ENCODE measurements at places on chromosomes 6 and 20.
A peak's percentile ranks its signal among the peaks of the same experiment; 100 is the strongest.

DNA sequence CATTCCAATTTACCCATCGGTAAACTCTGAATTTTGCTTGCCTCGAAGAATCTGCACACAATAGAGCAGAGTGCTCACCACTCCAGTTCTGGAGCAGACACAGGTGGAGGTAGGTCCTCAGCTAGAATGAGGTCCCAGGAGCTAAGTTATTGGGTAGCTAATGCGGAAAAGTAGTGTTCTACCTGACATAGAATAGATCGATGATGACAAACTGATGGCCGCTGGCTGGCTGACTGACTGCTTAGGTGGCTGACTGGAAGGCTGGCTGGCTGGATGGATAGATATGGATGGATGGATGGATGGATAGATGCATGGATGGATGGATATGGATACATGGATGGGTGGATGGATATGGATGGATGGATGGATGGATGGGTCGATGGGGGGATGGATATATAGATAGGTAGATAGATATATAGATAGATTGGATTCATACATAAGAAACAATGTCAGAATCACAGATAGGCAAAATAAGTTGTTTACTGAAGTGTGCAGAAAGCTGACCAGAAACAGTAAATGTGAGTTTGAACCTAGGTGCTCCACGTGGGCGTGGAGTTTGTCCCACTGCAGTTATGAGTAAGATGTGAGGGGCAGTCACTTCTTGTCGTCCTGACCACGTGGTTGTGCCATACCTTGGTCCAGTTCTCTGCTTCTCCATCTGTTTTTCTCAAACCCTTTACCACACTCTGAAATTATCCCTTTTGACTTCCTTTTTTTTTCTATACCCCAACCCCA is 62.1 kb downstream of the TBXT start:
- no peak for DNase-seq

- no peak for DNase-seq
Observed at GRCh38 chr6:93218096-93218495, 201.3 kb downstream of the EPHA7 start.

- no peak for DNase-seq
Observed at GRCh38 chr6:15842727-15843117, 179.9 kb upstream of the DTNBP1 start.

DNA sequence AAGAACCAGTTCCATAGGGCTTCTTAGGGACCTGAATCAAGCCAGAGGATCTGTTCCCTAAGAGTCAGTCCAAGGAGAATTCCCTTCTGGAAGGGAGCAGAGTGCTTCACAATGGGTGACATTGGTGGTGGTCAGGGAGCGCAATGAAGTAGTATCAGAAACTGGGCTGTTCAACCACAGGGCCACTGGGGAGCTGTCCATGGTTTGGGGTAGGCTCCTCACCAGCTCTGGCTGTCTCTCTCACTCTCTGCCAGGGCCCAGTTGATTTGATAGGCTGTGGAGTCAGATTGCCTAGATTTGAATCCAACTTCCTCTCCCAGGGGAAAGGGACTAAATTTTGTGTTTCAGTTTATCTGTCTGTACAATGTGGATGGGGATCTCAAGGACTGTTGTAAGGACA is 36.7 kb upstream of the CHD6 start:
- no peak for DNase-seq

- DNase-seq = no peak
Observed at GRCh38 chr20:52193133-52193532, 1.6 kb upstream of the ZFP64 start.

- DNase-seq = no peak
Observed at GRCh38 chr6:1705630-1706029, 95.9 kb downstream of the FOXC1 start.

DNA sequence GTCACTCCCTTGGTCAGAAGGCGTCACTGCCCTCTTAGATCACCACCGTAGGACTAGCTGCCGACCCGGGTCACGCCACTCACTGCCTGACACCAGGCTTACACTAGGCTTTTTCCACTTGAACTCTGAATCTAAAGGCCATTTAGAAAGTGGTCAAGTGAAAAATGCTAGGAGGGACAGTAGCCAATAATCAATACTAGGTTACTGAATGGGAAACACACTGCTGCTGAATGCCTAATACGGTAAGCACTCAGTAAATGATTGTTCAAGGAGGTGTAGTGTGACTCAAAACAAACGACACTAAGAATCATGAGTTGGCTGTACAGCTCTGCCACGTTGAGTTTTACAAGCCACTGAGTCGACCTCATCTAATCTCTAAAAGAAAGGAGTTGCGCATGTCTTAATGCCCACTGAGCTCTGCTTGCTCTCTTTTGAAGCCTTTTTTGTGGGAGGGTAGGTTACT is 760 bp upstream of the IBTK start:
- no peak for DNase-seq

- no peak for DNase-seq
Observed at GRCh38 chr20:58475466-58475865, 39.7 kb downstream of the APCDD1L start.

DNA sequence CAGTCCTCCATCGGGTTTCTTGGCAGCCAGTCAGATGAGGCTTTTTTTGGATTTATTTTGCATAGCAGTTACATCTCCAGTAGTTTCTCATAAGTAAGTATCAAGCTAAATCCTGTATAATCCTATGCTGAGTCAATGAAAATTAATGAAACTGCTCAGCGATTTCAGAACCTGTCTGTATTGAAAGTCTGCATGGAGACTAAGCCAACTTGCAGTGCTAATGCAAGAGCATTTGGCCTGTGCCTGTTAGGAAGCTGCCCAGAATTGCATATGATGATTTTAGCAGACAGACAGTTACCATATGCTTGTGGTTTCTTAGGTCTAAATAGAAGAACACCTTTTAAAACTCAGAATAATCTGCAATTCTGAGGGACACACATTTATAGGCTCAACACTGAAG is 25.2 kb upstream of the LRRN4 start:
- DNase-seq = peak; percentile 85

- DNase-seq = no peak
Observed at GRCh38 chr20:21702016-21702415, 3.4 kb upstream of the PAX1 start.

DNA sequence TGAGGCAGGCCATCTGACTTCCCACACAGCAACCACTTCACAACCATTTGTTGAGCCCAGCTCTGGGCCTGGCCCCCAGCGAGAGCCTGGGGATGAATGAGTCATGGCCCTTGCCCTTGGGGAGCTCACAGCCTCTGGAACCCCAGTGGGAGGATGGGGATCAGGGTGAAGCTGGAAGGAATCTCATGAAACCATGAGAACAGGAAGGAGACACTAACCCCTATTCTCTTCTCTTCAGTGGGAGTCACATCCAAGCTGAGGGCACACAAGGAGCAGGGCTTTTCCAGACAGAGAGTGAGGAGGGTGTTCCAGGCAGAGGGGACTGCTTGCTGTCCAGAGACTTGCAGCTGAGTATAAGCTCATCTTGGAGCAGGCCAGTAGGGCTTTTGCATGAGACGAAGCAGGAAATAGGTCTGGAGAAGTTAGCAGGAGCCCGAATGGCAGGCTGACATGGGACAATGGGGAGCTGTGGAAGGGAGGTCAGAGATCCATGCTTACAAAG is 7.5 kb downstream of the FOXS1 start:
- no peak for DNase-seq

DNA sequence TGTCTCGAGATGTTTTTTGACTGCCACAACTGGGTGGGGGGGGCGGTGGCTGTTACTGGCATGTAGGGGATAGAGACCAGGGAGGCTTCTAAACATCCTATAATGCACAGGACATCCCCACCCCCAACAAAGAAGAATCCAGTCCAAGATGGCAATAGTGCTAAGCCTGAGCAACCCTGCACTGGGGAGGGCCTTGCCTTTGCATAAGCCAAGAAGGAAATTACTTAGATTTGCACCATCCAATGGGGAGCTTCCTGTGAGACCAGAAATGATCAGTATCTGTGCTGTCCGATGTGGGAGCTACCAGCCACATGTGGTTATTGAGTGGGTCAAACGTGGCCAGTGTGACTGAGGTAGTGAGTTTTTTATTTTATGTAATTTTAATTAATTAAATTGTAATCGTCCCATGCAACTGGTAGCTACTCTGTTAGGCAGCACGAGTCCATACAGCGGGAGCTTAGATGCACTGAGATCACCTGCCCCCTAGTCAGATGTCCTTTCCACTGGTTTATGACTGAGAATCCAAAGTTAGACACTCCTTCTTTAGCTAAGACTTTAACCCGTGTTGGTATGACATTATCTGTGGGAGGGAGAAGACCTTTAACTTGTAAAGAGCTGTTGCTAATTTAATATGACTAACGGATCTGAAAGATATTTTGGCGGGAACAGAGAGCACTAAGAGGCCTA is 97.4 kb upstream of the NEDD9 start:
- no peak for DNase-seq

DNA sequence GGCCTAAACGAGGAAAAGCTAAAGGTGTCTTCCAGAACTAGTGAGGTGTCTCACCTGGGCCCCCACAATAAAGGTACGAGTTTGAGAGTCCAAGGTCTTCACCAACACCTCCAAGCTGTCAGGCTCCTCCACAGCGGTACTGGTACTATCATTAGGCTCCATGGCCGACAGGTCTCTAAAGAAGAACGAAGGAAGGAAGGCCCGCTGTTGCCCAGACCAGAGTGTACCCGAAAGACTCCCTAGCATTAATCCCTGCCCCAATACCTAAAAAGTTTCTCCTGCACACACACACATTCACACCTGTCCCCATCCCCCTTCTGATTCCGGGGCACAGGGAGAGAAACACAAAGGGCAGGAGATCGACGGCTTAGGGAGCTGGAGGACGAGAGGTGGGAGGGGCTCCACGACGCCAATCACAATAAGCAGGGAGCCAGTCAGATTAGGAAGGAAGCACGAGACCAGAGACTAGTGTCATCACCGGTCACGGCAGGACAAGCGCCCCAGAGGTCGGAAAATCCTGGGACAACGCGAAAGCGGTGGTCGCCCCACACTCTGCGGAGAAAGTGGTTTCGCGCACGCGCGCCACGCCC is 764 bp downstream of the BAG6 start:
- no peak for DNase-seq

DNA sequence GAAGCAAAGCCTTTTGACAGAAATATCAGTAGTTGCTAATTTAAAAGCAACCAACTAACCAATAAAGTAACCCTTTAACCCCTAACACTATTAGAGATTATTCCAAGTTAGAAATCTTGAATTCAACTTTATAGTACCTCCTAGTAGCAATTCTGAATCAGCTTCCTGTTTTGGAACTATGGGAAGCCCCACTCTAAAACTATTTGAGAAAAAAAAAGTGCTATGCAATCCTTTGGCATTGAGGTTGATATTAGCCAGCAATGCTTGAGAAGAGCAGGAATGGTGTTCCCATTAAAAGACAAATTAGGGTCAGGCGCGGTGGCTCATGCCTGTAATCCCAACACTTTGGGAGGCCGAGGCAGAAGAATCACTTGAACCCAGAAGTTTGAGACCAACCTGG is 306.2 kb upstream of the ZFP64 start:
- DNase-seq = no peak

GRCh38 chr20:49394264-49394663 is 88.2 kb downstream of the KCNB1 start:
- no peak for DNase-seq

- no peak for DNase-seq
Observed at GRCh38 chr6:130457605-130458004, 91.8 kb downstream of the TMEM200A start.

DNA sequence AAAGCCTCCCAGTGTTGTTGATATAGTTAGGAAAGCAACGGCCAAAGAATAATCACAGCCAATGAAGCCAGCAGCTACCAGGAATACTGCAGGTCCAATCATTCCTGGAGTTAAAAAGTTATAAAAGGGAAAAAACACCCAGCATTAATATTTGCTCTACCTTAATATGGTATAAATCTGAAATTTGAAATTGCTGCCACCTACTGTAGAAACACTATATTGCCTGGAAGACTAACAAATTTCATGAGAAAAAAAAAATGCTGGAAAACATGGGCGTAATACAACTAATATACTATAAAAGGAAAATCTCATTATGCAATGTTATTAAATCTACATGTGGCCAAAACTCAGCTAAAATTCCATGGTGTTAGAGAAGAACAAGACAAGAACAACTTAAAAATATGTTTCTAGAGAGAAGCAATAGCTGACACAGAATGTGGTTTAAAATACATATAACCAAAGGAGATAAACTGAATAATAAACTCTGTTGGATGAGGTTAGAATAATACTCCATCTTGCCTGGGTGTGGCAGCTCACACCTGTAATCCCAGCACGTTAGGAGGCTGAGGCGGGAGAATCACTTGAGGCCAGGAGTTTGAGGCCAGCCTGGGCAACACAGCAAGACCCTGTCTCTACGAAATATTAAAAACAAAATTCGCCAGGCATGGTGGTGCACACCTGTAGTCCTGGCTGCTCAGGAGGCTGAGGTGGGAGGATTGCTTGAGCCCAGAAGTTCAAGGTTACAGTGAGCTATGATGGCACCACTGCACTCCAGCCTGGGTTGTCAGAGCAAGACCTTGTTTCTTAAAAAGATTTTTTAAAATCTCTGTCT is 43.1 kb downstream of the SLC17A5 start:
- DNase-seq = peak; percentile 12

DNA sequence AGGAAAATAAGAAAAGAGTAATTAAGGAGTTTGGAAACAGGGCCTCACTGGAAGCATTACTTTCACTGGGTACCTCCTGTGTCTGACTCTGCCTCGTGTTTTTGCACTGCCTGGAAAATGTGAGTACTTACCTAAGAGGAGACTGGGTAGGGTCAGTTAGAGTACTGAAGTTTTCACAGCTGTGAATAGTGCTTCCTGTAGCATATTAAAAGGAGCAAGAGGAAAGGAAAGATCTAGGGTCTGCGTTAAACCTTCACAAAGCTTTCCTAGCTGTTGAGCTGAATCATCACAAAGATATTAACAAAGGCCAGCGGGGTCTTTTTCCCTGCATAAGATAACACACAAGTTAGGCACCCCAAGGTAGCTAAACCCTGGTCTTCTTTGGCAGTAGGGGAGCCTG is 82.3 kb downstream of the MLIP start:
- DNase-seq = no peak

DNA sequence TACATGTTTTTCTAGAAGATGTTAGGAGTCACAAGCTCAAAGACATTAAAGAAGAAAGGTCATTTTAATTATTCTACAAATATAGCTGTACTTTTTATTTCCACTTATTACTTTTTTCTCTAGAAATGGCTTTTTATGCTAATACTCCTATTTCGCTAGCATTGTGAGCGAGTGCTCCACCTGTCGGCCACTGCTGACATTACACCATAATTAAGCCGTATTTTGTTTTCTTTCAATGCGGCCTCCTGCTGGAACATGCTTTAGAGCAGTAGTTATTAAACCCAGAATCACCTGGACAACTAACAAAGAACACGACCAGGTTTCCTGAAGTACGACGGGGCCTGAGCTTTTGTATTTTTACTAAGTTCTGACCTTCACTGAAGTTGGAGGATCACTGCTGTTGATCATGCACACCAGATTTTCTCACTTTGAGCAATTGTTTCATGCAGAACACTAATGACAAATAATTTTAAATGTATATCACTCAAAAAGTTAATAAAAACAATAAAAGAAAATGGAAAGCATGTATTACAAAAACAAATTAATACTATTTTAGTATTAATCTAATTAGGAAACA is 74.1 kb upstream of the PAK5 start:
- peak; percentile 32 for DNase-seq

- no peak for DNase-seq
Observed at GRCh38 chr20:15379681-15380296, 1042.4 kb upstream of the FLRT3 start.
